BJ (cell line): ENCODE measurements at places on chromosomes 11 and 22.

DNA sequence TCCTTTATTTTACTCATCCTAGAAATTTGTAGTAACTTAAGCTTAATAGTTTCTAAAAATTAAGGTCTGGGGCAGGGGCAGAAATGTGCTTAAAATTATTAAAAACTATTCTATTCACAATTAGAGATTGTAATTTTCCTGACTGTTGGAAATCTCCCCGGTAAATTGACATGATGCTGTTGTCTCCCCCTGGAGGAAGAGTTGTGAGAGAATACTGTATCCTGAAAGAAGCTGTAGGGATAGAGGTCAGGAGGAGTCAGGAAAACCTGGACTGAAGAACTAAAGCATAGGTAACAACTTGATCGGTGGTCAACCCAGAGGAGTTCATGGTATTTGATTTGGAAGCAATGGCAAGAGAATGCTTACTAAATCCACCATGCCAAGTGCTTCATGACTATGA, 16.2 kb upstream of the ESAM start:
- no peak for DNase-seq

- no peak for DNase-seq
Measured at GRCh38 chr11:94129512-94130297, 1.1 kb downstream of the PANX1 start.

GRCh38 chr11:68471360-68472340, 11.1 kb downstream of the PPP6R3 start:
- DNase-seq, result no peak

DNA sequence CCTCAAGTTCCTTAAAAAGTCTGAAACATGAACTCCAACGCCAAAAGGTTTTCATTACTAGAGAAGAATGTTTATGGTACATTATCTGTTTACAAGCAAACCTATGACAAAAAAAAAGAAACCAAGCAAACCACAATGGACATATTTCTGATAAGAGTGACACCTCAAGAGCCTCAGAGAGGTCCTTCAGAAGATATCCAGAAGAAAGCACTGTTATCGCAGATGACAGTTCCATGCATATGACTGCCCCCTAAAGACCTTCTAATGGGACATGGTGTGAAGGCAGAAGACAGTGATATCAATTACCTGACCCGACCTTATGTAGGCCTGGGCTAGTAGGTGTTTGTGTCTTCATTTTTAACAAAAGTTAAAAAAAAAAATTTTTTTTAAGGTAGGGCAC, 3.1 kb downstream of the HDHD5 start:
- DNase-seq, result no peak

- no peak for DNase-seq
Measured at GRCh38 chr11:103699216-103699615, 337.2 kb upstream of the DDI1 start.

DNA sequence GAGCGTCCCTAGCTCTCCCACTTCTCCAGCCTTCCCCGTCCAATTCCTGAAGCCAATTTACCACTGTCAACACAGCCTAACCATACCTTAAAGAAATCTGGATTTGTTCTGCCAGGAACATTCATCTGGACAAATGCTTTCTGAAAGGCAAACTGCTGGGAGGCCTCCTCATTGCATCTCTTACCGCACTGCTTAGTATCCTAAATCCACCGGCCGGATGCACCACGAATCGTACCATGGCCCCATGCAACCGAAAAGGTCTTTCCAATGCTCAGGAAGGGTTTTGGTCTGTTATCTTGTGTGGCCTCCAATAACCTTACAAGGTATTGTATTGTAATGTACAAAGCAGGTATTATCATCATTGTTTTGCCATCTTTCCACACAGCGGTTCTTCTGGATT, 57.6 kb downstream of the MYH9 start:
- no peak for DNase-seq

DNA sequence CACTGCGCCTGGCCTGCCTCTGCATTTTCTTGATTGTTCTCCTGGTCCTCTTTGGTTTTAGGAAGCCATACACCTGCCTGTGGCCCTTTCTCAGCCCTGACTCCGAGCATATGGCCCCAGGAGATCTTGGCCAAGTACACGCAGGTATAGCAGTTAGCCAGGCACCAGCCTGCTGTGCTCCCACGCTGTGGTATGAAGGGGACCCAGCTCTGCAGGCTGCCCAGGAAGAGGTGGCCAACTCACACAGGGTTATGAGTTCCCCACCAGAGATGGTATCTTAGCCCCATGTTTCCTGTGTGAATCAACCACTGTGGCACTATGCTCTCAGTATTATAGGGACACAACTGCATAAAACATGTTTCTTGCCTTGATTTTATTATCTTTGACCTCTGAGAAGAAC, 31.1 kb downstream of the SGSM3 start:
- no peak for DNase-seq

DNA sequence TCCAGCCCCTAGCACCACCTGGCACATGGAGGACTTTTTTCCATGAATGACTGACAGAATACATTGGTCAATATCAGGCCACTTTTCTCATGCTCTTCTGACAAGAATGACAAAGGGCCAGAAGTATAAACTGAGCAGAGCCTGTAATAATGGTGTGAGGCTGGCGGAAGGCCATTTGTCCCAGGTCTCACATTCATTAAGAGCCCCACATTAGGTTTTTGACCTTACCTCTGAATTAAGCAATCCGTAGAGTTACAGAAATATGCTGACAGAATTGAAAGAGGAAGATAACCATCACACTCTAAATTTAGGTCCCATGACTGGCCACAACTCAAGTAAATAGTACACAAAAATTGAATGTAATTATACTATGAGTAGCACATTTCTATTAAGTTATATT, 55.2 kb downstream of the SYT9 start:
- no peak for DNase-seq

DNA sequence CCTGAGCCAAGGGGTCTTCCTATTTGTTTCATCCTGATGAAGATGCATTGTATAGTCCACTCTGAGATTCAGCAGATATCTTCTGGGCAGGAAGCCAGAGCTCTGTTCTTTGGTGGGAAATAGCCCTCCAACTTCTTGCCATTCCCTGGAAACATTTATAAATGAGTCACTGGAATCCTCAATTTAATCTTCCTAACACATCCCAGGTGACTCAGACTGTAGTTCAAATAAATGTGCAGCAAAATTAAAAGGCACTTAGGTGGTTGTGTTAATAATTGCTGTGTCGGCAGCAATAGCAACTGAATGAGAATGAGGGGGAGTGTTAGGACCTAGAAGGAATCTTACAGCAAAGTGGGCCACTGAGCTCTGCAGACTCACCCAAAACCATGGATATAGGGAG, 108.6 kb downstream of the INSC start:
- DNase-seq, result no peak
